NCI-H748 treated with DMSO at 0.1 percent for 48 hours (cell line): ENCODE measurements at places on chromosomes 1 and 21.

DNA sequence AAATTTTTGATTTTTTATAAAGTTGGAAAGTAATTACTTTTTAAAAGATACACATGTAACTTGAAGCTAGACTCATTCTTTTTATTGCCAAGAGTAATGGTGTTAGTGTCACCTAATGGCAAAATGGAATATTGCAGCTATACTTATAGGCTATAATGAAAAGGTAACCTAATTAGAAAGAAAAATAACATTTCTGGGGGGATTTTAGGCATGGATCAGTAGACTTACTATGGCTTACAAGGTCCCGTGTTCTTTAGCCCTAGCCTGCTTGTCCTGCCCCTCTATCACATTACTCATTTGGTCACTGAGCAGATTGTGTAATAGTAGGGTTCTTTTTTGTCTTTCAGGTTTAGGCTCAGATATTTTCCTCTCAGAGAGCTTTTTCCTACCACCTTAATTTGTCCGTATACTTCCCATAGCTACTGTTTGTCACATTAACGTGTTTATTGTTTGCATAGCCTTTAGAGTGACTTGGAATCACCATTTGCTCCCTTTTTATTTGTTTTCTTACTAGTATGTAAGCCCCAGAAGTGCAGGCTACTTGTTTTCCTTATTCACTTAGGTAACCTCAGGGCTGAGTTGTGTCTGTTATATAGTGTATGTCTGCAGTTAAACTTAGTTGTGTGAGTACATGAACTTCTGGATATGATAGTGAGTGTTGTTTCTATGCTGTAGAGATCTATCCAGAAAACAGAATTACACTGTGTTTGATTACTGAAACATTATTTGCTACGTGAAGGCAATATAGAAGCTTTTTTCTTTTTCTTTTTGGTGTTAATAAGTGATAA, 58.7 kb downstream of the RABGAP1L start:
- peak; percentile 28 for DNase-seq

- no peak for DNase-seq
These were observed 879 bp upstream of the WLS start for GRCh38 chr1:68233202-68233601.

DNA sequence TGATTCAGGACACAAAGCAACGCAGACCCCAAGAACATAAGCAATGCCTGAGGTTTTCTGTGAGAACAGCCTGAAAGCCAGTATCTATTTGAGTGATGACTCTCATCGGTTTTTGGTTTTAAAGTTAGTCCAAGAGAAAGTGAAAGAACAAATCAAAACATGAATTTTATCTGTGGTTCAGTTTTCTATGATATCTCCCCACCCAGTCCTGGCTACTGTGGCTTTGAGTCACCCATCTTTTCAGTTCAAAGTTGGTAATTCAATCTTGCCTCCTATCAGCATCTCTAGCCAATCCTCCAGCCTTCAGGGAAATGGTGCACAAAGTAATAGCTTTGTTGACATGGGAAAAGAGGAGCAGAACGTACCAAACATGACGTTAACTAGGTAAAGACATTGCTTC, 40.5 kb upstream of the KRTAP19-8 start:
- no peak for DNase-seq

DNA sequence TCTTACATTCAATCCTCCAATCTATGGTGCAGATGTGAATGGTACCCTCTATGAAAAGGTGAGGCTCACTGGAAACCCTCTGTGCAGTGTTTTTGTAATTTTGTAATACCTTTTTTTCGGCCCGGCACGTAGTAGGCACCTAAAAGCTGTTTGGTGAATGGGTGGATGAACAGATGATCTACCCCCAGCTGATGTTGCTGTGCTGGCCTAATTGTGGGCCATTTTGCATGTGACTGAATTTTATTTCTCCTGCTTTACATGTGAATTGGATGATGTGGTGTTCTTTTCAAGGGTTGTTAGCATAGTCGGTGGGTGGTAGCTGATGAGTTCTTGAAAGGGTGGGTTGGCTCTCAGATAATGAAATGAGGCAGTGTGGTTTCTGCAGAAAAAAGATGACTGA, 10.4 kb downstream of the KDM4A start:
- no peak for DNase-seq
